ENCODE measurements at places on chromosomes 7 and 10. TPM values are rescaled to one million over a fixed set of nuclear protein-coding genes. Genes with fewer than 3 reads are reported as not detected.

The CHRM2 gene
- total RNA-seq, result not detected

The CCL24 gene
- total RNA-seq, result not detected

- peak; percentile 47 for DNase-seq
These were observed 63.4 kb downstream of the VTI1A start for GRCh38 chr10:112510384-112510783.

DNA sequence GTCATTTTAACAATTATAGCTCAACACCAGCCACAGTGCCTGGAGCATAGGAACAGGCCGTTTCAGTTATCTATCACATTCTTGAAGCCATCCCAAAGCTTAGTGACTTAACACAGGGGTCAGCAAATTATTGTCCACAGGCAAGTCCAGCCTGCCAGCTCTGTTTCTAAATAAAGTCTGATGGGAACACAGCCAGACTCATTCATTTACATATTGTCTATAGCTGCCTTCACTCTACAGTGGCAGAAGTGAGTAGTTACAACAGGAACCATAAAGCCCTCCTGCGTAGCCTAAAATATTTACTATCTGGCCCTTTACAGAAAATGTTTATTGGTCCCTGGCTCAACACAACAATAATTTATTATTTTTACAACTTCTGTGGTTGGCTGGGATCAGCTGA lies 407.5 kb upstream of the AUTS2 start:
- no peak for DNase-seq

DNA sequence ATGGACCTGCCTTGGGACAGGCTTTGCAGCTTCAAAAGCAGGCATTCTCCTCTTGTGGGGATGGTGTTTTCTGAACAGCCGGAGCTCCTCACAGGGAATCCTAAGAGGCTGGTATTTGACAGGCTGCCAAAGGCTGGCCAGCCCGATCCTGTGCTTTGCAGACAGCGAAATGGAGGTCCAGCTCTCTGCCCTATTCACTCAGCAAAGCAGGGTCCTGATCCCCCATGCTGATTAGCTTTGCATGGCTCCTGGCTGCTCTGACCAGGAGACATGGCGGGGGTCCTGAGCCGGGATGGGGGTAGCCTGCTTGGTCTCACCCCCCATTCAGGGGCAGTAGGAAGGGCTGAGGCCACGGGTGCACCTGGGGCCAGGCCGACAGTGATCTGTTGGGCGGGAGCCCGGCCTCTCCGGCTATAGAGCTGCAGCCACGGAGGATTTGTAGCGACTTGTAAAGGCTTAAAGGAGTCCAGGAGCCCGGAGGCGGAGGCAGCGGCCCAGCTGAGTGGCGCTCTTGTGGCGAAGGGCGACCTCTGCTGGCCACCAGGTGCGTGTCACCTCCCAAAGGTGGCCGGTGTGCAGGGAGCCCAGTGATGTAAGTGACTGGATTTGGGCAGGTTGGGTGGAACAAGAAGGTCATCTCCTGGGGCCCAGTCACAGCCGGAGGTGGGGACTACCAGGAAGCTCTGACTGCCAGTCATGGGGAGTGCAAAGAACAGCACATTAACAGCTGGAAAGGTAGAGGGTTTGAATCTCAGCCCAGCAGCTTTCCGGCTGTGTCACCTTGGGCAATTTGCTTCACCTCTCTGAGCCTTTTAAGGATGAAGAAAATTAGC lies 126.5 kb downstream of the ZMIZ1 start:
- DNase-seq, result peak; percentile 86

Measured in activated CD4-positive, alpha-beta memory T cell treated with anti-CD3 and anti-CD28 coated beads for 36 hours (primary cell).